ENCODE measurements at places on chromosomes 12 and 14.

DNA sequence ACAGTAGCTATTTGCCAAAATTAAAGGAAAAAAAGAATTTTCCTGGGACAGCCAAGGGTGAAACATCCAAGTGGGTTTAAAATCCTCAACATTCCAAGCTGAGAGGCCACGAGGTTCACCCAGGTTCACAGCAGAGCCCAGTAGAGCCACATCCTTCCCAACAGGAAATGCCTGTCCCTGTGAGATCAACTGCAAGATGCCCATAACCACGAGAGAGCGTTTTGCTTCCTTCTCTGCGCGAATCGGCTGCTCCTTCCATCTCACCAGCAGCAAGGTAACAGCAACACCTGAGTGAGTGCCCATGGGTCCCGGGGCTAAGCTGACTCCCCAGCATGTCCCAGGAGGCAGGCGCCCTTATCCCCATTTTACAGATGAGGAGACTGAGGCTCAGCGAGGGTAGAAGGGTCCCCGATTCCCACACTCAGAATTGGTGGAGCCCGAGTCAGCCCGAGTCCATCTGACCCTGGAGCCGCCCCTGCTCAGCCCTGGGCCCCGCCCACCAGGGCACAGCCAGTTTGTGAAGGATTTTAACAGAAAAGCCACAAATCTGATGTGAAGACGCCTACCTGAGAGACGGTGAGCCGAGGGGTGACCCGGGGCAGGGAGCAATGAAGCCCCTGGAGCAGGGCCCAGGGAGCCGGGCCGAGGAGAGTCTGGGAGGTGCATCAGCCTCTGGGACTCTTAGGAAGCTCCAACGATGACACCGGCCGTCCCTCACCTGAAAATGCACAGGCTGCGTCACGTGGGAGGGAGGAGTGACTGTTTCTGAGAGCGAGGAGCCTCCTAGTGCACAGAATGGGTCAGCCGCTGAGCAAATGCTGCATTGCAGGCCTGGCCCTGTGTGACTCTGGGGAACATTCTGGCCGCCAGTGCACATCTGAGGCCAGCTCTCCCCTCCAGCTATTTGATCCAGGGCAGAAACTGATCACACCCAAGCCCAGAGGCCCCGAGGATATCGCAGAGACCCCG lies 236.9 kb upstream of the SFSWAP start:
- no peak for DNase-seq

DNA sequence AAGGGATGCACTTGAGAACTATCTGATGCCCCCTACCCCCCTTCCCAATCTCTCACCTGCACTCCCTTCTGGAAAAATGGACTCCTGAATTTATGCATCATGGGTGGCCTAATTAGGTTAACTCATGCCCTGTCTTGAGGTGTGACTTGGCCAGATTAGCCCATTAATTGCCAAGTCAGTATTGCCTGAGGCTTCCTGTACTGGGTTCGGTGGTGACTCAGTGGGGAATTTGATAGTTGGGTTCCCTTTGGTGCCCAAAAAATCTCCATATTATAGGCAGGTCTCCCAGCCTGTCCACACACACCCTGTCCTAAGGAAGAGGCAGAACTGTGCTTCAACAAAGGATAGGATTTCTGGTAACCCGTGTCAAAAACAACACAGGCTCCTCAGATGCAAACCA lies 146.1 kb downstream of the CHST11 start:
- DNase-seq, result no peak

DNA sequence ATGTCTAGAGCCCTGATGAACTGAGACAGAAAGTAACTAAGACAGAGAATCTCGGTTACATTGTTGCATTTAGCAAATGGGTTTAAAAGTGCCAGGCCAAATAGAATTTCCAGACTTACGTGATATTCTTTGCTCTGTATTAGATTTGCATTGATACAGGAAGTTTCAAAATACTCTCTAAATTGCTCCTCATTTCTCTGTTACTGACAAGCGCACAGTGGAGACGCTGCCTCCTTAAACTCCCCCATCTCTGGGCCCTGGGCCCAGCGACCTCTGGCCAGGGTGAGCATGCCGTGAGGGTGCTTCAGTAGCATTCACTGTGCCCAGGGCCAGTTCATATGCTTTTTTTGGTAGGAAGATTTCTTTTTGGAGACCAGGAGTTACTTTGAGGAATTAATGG lies 22.9 kb upstream of the EVL start:
- no peak for DNase-seq

DNA sequence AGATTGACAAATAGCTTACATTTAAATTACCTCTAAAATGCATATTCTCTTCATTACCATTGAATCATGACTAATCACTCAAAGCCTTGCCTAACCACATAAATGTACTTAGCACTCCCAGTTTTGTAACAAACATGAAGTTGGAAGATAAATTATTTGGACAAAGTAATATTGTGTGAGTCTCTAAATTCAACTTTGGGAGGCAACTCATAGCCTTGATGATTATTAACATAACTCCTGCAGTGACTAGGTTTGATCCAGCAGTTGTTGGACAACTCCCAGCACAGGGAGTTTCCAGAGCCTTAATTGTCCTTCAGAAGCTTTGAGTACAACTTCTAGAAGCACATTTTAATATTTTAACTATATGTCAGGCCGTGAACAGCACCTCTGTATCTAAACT lies 153.4 kb upstream of the PDZRN4 start:
- DNase-seq, result no peak

GRCh38 chr12:124463341-124463921 lies 104.0 kb downstream of the NCOR2 start:
- peak; percentile 51 for DNase-seq

DNA sequence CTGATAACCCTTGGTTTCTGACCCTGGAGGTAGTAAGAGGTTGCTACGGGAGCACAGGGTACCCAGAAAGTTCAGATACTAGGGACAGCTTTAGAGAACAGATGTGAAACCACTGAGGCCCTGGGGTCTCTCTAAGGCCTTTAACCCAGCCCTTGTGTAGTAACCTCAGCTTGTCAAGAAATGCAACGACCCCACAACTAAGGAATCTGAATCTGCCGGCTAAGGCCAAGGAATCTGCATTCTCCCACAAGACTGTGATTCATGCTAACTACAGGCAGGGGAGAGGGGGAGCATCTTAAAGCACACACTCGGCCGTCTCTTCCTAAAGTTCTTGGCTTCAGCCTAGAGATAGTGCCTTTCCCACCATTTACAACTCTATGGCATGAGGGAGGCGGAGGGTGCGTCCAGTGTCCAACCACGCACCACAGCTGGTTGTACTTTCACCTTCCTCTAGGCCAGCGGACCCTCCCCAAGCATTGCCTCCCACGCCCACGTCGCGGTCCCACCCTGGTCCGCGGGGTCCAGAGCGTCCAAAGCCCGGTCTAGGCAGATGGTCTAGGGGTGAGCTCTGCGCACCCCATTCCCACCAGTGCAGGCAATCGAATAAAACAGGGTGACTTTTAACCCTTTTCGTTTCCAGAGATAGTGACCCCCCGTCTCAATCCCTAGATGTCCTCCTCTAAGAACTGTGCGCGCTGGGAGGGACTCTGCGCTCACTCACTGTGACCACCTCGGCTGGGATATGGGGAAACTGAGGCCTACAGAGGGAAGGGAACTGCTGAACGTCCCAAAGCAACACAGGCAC lies 735 bp upstream of the VASH1 start:
- DNase-seq, result no peak

- no peak for DNase-seq
Measured at GRCh38 chr12:121915841-121916321, 2.5 kb upstream of the CFAP251 start.

DNA sequence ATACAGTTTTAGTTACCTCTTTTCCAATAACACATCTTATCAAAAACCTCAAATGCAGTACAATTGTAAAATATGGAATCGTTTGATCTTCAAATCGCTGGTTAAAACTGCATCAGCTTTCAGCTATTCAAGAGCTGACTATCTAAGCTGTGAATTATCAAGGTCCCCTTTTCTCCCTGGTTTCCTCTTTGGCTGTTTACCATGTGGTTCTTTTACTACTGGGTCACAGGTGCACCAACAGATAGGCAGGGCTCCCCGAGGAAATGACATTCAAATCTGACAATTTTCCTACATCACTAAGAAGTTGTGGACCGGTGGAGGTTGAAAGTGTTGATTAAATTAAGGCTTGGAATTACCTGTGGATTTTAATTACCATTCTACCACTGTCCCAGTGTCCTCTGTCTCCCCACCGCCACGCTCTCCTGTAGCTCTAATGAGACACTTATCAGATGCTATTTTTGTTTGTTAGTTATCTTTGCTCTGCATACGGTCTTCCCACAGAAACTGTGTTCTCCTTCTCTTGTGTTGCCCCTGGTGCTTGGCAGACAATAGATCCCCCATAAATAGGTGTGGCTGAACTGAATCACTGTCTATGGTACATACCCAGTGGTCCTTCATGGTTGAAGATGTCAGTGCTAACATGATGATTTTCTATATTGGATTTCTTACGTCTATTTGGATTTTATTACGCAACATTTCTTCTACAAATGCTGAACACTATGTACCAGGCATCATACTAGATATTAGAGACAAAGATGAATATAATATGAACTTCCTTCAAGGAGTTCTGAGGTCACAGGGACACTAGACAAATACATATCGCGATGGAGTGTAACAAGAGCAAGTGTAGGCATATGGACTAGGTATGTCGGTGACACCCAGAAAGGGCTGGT lies 20.9 kb upstream of the PLXNC1 start:
- DNase-seq, result no peak

Measured in kidney (tissue), 22 donors.